ENCODE measurements at places on chromosomes 7 and 10.

DNA sequence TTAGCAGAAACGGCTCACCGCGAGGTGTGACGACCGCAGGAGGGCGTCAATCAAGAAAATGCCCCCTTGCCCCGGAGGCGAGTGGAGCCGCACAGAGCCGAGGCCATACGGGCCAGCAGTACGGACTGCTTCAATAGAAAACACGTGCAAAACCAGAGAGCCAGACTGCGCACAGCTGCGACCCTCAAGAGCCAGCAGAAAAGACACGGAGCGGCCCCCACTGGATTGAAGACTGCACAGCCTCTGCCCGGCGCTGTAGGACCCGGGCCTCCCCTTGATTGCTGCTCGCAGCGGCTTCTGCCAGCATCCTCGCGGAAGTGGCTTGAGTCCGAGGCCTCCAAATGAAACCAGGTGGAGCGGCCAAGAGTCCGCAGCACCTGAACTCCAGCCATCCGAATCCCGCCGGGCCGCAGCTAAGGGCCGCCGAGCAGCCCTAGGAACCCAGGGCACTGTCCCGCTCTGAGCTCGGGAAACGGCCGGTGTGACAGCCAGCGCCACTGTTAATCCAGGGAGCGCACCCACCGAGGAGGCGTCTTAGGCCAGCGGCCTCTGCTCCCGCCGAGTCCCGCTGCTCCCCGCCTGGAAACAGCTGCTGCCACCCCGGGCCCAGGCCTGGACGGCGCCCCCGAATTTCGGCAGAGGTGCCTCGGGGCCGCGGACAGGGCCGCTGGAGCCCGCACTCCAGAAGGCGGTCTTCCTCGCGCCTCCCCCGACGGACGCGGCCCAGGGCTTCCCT is 660 bp upstream of the HHEX start:
- DNase-seq = peak; percentile 60

- DNase-seq = no peak
Observed at GRCh38 chr10:128708182-128708581, 582.0 kb upstream of the MKI67 start.

DNA sequence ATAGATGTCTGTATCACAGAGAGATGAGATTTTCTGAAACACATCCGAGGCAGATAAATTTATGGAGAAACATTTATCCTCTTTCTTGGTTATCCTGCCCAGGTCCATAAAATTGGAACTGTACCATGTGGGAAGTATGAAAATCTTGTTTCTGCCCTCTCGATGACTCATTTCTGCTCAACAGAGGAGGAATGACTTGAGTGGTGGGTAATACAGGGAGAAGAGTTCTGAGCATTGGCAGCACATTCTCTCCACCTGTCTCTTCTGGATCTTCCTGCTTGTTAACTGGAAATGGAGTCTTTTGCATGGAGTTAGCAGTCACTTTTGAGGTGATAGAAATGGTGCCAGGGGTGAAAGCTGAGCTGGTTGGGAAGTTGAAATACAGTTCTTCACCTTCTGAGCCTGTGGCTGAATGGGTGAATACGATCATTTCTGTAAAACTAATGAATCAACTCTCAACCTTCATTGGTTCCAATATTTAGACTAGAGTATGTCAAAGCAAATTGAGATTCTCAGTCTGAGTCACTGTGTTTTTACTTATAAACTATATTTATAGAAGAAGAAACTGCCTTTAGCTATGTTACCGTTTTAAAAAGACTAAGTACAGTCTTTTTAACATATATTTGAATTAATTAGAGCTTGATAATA is 945.5 kb downstream of the SORCS3 start:
- DNase-seq = no peak

- no peak for DNase-seq
Observed at GRCh38 chr7:158947627-158948026, 91.3 kb downstream of the DYNC2I1 start.

GRCh38 chr7:157597562-157597961 is 260.8 kb downstream of the DNAJB6 start:
- no peak for DNase-seq

DNA sequence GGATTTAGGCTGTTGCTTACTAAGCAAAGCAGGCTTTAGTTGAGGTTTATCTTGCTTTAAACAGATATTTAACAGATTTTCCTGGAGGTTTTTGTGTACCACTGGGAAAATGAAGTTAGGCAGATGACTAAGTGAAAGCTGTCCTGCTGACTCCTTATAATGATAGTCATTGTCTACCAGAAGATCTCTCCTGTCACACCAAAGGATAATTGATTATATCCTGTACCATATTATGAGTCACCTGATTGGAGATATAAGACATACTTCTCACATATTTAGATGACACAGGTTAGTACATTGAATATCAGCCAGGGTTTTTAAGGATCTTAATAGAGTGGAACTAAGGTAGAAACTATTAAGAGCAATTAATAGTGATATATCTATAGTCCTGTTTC is 68.4 kb downstream of the PTEN start:
- no peak for DNase-seq

DNA sequence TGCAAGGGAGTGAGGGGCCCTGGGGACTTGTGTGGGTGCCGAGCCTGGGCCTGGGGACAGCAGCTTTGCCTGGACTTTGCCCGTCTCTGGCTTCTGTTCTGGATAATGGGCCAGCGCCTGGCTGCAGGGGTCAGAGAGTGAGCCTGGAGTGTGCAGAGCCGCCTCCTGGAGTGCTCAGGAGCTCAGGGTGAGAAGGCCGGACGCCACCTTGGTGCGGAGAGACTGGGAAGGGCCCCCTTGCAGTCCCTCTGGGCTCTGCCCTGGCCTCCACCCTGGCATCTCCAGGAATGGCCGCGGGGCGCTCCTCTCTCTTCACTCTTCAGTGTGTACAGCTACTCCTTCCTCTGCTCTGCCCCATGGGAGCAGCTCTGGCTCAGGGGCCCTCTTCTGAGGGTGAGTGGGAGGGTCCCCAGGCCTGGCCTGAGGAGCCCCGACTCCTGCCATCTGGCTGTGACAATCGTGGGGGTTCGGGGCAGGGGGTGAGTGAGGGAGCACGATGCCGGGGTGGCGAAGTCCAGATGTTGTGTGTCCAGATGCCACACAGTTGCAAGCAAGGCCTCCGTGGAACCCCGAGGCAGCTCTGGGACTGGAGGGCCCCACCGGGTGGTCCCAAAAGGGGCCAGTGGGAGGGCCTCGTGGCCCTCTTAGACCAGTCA is 187.1 kb downstream of the DNAJB6 start:
- DNase-seq = no peak

DNA sequence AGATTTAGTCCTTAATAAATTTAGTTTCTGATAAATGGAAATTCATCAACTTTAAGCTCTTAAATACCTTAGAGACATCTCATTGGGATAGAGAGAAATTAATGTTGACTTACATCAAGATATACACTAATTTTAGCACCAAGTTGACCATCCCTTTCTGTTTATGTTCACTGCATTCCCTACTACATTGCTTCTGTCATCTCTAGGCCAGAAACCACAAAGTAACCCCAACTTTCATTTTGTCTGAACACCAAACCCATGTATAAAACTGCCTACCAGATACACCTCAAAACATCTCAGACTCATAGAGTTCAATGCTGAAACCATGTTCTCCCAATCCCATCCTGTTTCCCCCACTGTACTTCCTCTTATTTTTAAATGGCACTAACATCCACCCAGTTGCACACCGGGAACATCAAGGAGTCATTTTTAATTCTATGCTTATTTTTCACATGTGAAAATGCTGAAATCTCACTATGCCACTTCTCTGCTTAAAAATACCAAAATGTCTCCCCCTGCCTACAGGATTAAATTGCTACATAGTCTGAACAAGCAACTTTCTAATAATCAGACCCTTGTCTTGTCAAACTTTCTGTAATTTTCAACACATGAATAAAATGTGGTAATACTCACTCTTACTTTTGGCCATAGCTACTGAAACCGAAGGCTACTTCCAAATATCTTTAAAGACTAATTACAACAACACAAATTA is 201.6 kb downstream of the SEMA3D start:
- DNase-seq = no peak

- no peak for DNase-seq
Observed at GRCh38 chr7:4871930-4872675, 10.3 kb upstream of the PAPOLB start.

- peak; percentile 2 for DNase-seq
Observed at GRCh38 chr7:22718200-22718711, 8.7 kb upstream of the IL6 start.

- no peak for DNase-seq
Observed at GRCh38 chr10:4329225-4329624, 496.8 kb upstream of the AKR1E2 start.

DNA sequence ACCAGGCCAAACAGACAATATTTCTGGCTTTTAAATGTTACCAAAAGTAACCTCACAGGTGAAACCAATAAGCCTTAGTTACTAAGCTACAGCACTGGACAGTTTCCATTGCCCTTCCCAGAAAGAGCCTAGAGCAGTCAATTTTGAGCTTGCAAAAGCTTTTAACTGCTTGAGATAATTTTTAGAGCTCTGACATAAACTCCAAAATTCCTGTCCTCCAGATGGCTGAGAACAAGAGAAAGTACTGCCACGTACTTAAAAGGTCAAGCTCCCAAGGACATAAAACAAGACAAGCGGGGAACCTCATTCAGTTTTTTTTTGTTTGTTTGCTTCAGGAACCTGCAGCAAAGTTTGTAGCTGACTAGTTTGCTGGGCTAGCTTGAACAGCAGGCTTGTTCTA is 54.1 kb downstream of the BBS9 start:
- DNase-seq = no peak

- DNase-seq = no peak
Observed at GRCh38 chr10:58851606-58852005, 324.8 kb upstream of the PHYHIPL start.

DNA sequence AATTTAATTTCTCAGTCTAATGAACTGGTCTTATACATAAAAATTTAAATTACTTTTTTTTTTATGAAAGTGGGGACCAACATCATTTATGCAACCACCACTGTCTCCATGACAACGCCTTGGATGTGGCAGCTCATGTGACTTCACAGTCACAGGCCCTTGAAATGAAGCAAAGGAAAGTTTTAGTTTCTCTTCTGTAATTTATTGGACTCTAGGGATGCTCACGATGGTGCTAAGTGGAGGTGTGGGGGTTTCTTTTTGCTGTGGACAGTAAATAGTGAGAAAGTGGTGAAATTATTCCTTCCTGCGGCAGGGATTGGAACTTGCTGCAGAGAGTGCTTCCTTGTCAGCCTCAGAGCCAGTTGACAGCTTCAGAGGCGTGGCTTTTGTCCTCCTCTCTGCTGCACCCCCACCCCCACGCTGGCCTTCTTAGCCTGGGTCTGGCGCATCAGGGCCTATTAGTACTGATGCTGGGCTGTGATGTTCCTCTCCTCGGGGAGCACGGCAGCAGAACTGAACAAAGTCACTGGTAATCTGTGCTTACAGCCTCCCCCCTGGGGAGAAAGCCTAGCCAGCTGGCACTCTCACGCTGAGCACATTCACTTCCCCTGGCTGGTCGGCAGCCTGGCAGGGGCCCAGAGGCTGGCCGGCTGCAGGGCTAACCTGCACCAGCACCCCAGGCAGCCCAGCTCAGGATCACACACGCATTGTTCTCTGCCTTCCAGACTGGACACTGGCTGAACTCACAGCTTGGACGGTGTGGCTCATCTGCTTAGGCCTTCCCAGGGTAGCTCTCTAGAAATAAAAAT is 517.5 kb upstream of the GALNT17 start:
- DNase-seq = peak; percentile 97

DNA sequence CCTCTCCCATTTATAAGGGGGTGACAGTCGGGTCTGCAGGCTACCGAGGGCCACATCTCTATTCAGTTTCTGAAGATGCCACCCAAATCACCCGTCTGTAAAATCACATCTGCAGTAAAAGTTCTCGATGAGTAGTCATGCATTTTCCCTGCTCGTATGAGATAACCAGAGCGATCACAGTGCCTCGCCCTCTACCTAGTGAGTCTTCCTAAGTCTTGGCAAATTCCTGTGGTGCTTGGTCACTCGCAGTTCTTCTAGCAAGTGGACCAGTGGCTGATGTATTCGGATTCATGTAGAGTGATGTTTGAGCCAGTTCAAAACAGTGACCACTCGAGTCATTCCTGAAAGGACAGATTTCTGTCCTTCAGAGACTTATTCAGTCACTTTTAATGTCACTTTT is 44.9 kb downstream of the INSYN2A start:
- DNase-seq = no peak

GRCh38 chr10:124557648-124558338 is 96.2 kb downstream of the LHPP start:
- DNase-seq = no peak

Data from Karpas-422 (cell line).